ENCODE measurements at places on chromosomes 3 and 15.

DNA sequence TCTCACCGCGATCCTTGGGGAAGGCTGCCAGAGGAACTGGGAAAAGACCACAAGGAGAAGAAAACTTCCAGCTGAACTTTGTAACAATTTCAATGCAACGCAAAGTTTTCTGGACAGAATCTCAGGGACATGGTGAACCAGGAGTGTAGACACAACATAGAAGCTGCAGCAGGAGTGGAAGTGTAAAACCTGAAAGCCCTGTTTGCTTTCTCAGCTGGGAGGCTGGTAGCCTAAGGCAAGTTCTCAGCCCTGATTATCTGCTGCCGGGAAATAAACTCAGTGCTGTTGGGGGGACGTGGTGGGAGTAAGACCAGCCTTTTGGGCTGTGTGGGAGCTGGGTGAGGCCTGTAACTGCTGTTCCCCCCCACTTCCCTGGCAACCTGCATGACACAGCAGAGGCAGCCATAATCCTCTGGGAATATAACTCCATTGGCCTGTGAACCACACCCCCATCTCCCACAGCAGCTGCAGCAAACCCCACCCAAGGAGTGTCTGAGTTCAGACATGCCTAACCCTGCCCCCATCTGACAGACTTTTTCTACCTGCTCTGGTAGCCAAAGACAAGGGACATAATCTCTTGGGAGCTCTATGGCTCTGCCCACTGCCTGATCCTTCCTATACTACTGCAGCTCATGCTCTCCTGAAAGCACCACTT, 106.7 kb downstream of the ZNF621 start:
- H3K27me3 ChIP-seq = no peaks in the 10 kb centered on the region
- H3K27ac ChIP-seq = peak overlapping the region; percentile 43
- DNase-seq = peak; percentile 46
- peaks cover 16% of the 10 kb centered on the region for H3K4me1 ChIP-seq
- H3K4me3 ChIP-seq = no peak overlapping the region

DNA sequence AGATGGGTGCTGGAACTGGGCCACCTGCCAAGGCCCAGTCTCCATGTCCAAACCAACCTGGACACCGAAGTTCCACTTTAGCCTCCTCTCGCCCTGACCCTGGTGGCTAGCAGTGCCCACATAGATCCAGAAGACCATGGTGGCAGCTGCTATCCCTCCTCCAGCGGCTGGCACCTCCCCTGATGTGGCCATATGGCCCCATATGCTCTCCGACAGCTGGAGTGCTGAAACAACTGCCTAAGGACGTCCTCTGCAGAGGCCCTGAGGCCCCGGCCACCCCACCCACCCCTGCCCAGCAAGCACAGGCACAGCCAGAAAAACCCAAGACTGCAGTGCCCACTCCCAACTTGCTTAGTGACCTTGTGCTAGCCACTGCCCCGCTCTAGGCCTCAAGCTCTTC, 182.3 kb upstream of the LINGO1 start:
- no peak overlapping the region for H3K4me3 ChIP-seq
- no peaks in the 10 kb centered on the region for H3K4me1 ChIP-seq
- H3K36me3 ChIP-seq = no peaks in the 10 kb centered on the region
- H3K27ac ChIP-seq = no peak overlapping the region
- no peak for DNase-seq

DNA sequence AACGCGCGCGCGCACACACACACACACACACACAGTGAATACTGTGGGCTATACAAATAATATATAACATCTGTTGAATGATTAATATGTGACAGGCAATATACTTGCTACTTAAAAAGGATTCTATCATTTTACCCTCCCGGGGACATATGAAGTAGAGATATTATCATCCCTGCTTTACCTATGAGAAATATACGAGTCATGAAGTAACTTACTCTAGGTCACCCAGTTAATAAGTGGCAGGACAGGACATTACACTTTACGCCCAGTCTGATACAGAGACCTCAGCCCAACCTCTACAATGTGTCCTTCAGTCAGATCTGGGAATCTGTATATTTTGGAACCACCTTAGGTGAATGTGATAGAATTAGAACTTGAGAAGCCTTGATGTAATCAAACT, 55.4 kb downstream of the CCDC54 start:
- H3K4me3 ChIP-seq = peak overlapping the region; percentile 76
- peaks cover 9% of the 10 kb centered on the region for H3K4me1 ChIP-seq
- H3K27ac ChIP-seq = no peak overlapping the region

GRCh38 chr15:37108381-37109167, 8.2 kb upstream of the MEIS2 start:
- no peaks in the 10 kb centered on the region for H3K27me3 ChIP-seq
- no peak overlapping the region for H3K27ac ChIP-seq
- no peak for DNase-seq
- no peak overlapping the region for H3K4me3 ChIP-seq

- DNase-seq = no peak
- no peaks in the 10 kb centered on the region for H3K4me1 ChIP-seq
- H3K4me3 ChIP-seq = no peak overlapping the region
- no peaks in the 10 kb centered on the region for H3K36me3 ChIP-seq
- no peaks in the 10 kb centered on the region for H3K27me3 ChIP-seq
- no peak overlapping the region for H3K27ac ChIP-seq
Observed at GRCh38 chr15:92693691-92694331, 38.2 kb upstream of the FAM174B start.

- no peaks in the 10 kb centered on the region for H3K36me3 ChIP-seq
- H3K27ac ChIP-seq = no peak overlapping the region
- H3K27me3 ChIP-seq = no peaks in the 10 kb centered on the region
- H3K4me1 ChIP-seq = no peaks in the 10 kb centered on the region
Observed at GRCh38 chr15:35530698-35531097, 15.3 kb downstream of the DPH6 start.

DNA sequence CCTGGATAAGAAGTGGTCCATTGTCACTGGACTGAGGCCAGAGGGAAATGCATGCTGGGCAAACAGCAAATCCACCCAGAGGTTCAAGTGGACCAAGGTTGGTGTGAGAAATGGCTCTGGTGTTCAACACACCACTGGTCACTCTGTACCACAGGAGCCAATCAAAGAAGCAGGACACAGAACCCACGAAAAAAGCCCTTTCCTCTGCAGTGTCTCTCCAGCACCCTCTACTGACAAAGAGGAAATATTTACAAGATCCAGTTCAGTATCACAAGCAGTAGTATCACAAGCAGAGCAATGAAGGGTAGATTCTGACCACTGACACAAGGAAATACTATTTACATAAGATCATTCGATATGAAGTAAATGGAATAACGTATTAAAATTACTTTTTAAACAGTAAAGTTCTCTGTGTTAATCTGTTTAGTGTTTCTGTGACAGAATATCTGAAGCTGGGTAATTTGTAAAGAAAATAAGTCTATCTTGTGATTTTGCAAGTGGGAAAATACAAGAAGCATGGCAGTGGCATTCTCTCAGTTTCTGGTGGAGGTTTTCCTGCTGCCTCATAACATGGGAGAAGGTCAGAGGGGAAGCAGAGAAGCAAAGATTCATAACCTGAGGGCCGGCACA, 390.7 kb downstream of the EFHB start:
- no peaks in the 10 kb centered on the region for H3K36me3 ChIP-seq
- no peak for DNase-seq
- no peaks in the 10 kb centered on the region for H3K27me3 ChIP-seq
- H3K27ac ChIP-seq = no peak overlapping the region

DNA sequence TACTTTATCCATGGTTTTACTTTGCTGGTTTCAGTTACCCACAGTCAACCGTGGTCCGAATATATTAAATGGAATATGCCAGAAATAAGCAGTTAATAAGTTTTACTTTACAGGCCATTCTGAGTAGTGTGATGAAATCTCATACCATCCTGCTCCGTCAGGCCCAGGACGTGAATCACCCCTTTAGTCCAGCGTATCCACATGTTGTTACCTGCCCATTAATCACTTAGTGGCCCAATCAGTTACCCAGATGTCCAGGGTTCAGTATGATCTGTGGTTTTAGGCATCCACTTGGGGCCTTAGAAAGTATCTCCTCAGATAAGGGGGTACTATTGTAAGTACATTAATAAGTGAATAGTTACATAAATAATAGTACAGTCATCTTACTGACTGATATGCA, 88.0 kb downstream of the TTBK2 start:
- H3K27me3 ChIP-seq = no peaks in the 10 kb centered on the region
- H3K4me1 ChIP-seq = peaks cover 10% of the 10 kb centered on the region
- no peak overlapping the region for H3K4me3 ChIP-seq
- no peaks in the 10 kb centered on the region for H3K36me3 ChIP-seq

DNA sequence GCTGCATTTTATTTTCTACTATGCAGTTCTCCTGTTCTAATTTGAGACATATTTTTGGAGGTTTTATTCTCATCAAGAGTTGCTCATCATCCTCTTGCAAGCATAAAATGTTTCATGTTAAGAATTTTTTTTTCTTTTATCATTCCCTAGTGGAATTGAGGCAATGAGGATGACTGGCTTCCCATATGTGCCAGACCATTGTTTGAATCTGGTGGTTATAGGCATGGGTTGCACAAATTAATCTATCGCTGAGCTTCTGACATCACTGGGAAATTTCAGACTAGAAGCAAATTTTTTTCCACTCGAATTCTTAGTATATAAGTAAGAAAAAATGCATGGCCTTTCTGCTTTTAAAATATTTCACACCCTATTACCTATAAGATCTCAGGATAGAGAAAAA, 279.1 kb upstream of the PLSCR5 start:
- no peaks in the 10 kb centered on the region for H3K36me3 ChIP-seq
- H3K4me1 ChIP-seq = no peaks in the 10 kb centered on the region
- H3K27me3 ChIP-seq = no peaks in the 10 kb centered on the region

GRCh38 chr3:48503401-48504050, 448 bp downstream of the SHISA5 start:
- peak; percentile 38 for DNase-seq
- H3K36me3 ChIP-seq = no peaks in the 10 kb centered on the region
- H3K27me3 ChIP-seq = no peaks in the 10 kb centered on the region
- 0 out of 2 replicates have a peak overlapping the region, but pooled peaks have one; percentile 16 for H3K27ac ChIP-seq
- peak overlapping the region; percentile 71 for H3K4me3 ChIP-seq

- no peak overlapping the region for H3K4me3 ChIP-seq
- no peaks in the 10 kb centered on the region for H3K36me3 ChIP-seq
- H3K27me3 ChIP-seq = no peaks in the 10 kb centered on the region
- H3K27ac ChIP-seq = no peak overlapping the region
Observed at GRCh38 chr3:111035902-111036301, 35.7 kb upstream of the NECTIN3 start.

GRCh38 chr3:33874815-33875214, 76.4 kb downstream of the PDCD6IP start:
- H3K4me1 ChIP-seq = no peaks in the 10 kb centered on the region
- no peaks in the 10 kb centered on the region for H3K27me3 ChIP-seq
- DNase-seq = no peak
- no peak overlapping the region for H3K27ac ChIP-seq
- H3K4me3 ChIP-seq = no peak overlapping the region

DNA sequence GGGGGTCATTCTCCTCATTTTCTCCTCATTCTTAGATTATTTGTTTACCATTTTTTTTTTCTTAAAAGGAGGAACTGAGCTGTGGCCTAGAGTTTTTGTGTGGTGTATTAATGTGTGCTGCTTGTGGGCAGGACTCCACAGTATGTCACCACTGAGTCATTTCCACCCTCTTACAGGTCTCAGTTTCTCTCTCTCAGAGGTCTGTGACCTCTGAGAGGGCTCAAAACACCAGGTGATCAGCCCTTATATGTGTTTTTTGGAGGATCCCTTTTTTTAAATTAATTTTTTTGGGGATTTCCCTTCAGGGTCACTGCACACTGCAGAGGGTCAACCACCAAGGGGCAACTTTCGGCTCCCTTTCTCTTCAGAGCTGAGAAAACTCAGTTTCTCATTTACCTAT, 166.4 kb downstream of the SUCNR1 start:
- no peak overlapping the region for H3K27ac ChIP-seq
- no peaks in the 10 kb centered on the region for H3K27me3 ChIP-seq
- H3K36me3 ChIP-seq = no peaks in the 10 kb centered on the region
- no peak overlapping the region for H3K4me3 ChIP-seq
- H3K4me1 ChIP-seq = 0 out of 2 replicates have a peak, but pooled peaks cover 8% of the 10 kb centered on the region

GRCh38 chr3:39808467-39809180, 785 bp upstream of the MYRIP start:
- H3K4me1 ChIP-seq = no peaks in the 10 kb centered on the region
- H3K4me3 ChIP-seq = no peak overlapping the region
- H3K27me3 ChIP-seq = 0 out of 2 replicates have a peak, but pooled peaks cover 3% of the 10 kb centered on the region
- DNase-seq = no peak
- no peak overlapping the region for H3K27ac ChIP-seq

DNA sequence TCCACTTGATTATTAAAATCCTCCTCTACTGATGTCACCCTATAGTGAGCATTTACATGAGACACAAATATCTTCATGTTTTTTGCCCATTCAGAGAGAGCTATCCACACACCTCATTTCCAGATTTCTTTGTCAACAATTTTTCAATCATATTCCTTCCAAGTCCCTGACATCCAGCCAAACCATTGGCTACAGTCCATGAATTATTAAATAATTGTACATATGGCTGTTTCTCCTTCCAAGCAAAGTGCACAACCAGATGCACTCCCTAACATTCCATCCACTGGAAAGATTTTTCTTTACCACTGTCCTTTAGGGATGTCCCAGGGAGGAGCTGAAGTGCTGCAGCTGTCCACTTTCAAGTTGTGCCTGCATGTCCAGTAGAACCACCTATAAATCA, 328.0 kb upstream of the MDFIC2 start:
- H3K36me3 ChIP-seq = no peaks in the 10 kb centered on the region
- H3K27ac ChIP-seq = no peak overlapping the region
- no peak for DNase-seq
- H3K4me3 ChIP-seq = no peak overlapping the region
- no peaks in the 10 kb centered on the region for H3K4me1 ChIP-seq

GRCh38 chr15:101024706-101025500, 105.7 kb downstream of the LRRK1 start:
- no peaks in the 10 kb centered on the region for H3K27me3 ChIP-seq
- no peaks in the 10 kb centered on the region for H3K36me3 ChIP-seq
- DNase-seq = no peak
- H3K27ac ChIP-seq = no peak overlapping the region

GRCh38 chr15:65318870-65319356, 14.4 kb downstream of the RNU5B-1 start:
- no peaks in the 10 kb centered on the region for H3K36me3 ChIP-seq
- H3K4me3 ChIP-seq = no peak overlapping the region
- no peaks in the 10 kb centered on the region for H3K4me1 ChIP-seq
- H3K27me3 ChIP-seq = no peaks in the 10 kb centered on the region

- peaks cover 8% of the 10 kb centered on the region for H3K36me3 ChIP-seq
- no peaks in the 10 kb centered on the region for H3K27me3 ChIP-seq
- no peak overlapping the region for H3K27ac ChIP-seq
- H3K4me3 ChIP-seq = no peak overlapping the region
Observed at GRCh38 chr3:14471690-14472089, 68.5 kb downstream of the GRIP2 start.

Data from PC-9 (cell line).